ENCODE measurements at places on chromosomes 12 and 14. TPM values are rescaled to one million over a fixed set of nuclear protein-coding genes. Genes with fewer than 3 reads are reported as not detected.

GRCh38 chr14:61080591-61081010, 99.6 kb downstream of the SLC38A6 start:
- no peaks in the 10 kb centered on the region for H3K4me1 ChIP-seq
- H3K4me3 ChIP-seq, result no peak overlapping the region

Gene KCNC2
- total RNA-seq, result 3.0 TPM

- H3K27me3 ChIP-seq, result no peaks in the 10 kb centered on the region
- H3K27ac ChIP-seq, result no peak overlapping the region
- no peaks in the 10 kb centered on the region for H3K4me1 ChIP-seq
- H3K36me3 ChIP-seq, result no peaks in the 10 kb centered on the region
- no peak overlapping the region for H3K4me3 ChIP-seq
Observed at GRCh38 chr12:116595186-116595585, 36.0 kb downstream of the MAP1LC3B2 start.

- DNase-seq, result no peak
- no peak overlapping the region for H3K4me3 ChIP-seq
Observed at GRCh38 chr14:76337635-76338545, 38.0 kb upstream of the ESRRB start.

Gene GZMB
- total RNA-seq, result not detected

Data from prostate gland (tissue), 2 donors.